ENCODE measurements at places on chromosomes 12 and 14.
A peak's percentile ranks its signal among the peaks of the same experiment; 100 is the strongest.

GRCh38 chr14:77708749-77709148 is 846 bp downstream of the SLIRP start:
- no peak for DNase-seq

DNA sequence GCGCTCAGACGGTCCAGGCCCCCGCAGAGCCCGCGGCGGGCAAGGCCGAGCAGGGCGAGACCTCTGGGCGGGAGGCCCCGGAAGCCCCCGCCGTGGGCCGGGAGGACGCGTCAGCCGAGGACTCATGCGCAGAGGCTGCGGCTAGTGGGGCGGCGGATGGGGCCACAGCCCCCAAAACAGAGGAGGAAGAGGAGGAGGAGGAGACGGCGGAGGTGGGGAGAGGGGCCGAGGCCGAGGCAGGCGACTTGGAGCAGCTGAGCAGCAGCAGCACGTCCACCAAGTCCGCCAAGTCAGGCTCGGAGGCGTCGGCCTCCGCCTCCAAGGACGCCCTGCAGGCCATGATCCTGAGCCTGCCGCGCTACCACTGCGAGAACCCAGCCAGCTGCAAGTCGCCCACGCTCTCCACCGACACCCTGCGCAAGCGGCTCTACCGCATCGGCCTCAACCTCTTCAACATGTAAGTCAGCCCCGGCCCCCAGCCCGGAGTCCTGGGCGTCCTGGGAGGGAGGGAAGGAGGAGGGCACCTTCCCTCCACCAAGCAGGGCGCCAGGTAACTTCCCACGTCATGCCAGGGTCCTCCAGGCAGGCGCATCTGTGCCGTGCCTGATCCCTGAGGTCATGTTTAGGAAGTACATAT is 72.4 kb downstream of the IQSEC3 start:
- peak; percentile 3 for DNase-seq

- DNase-seq: no peak
Measured at GRCh38 chr12:14148489-14149270, 167.3 kb upstream of the GRIN2B start.

- DNase-seq: no peak
Measured at GRCh38 chr12:107079172-107080011, 14.0 kb downstream of the CRY1 start.

- DNase-seq: no peak
Measured at GRCh38 chr14:76927971-76928700, 100.4 kb downstream of the IRF2BPL start.

DNA sequence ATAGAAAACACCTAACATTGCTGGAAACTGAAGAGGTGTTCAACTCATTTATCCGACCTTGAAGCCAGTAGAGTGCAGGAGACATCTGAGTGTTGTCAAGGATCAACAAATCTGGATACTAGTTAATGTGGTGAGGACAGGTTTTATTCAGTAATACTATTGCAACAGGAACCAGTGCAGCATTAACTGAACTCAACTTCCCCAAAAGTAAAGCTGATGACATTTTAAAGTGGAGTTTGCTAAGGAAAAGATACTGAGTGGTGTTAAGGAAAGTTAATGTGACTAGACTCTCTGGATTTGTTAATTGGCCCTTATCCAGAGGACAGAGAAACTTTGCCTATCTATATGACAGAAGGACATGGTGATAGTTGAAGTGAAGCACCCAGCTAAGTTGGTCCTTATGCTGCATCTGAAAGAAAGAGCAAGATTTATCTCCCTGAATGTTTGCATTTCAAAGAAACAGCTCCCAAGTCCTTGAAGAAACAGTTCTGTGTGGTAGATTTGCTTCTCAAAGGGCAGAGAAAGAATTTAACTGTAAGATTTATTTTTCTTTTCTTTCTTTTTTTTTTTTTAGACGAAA is 1.2 kb upstream of the CLEC7A start:
- no peak for DNase-seq

GRCh38 chr12:67073336-67073735 is 195.8 kb upstream of the CAND1 start:
- no peak for DNase-seq

GRCh38 chr12:74401966-74402365 is 135.7 kb upstream of the ATXN7L3B start:
- DNase-seq: no peak

DNA sequence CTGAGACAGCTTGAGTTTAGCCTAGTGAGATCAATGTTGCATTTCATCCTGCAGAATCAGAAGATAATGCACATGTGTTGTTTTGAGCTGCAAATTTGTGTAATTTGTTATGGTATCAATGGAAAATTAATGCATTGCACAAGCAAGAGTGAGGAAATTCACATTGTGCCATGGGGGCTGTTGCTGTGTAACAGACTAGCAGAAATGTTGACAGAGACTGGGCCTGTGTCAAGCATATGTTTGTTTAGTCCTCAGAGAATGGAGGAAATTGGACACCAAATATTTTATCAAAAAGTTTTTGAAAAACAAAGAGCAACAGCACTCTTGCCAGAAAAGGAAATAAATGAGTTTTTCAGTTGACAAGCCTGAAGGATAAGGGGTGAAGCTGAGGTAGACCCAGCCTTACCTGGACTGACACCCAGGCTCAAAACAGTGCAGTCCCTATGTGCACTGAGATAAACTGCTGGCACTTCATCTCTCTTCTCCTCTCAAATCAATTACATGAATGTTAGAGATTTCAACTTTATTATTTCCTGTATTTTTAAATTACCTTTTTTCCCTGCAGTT is 1150.0 kb downstream of the FSCB start:
- DNase-seq: no peak

DNA sequence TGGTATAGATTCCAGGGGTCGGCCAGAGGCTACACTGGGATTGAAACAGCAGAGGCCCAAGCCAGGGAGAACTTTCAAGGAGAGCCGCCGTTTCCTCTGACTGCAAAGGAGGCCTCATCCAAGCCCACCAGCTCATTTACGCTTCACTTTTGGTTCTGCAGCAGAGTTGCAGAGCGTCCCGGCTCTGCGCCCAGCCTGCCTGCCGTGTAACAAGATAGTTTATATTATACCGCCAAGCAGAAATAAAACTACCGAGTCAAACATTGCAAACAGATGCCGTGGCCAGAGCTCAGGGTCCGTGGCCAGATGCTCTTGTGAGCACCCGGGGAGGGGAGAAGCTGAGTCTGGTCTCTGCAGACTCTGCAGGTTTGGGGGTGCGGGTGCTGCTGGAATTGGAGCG is 60.7 kb upstream of the TBX3 start:
- DNase-seq: no peak

DNA sequence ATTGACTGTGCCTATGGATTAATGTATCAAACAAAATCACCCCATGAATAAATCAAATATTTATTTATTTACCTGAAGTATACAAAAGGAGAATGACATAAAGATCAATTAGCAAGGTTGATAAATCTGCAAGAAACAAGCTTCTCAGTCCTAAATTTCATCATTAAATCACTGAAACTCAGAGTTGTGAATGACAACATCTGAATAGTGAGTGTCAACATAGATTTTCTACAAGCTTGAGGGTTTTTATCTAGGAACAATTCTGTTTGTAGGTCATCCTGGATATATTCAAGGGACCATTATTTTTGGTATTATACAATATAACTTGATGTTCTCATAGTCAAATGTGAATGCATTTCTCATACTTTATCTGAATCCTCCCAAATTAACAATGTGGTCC is 17.4 kb upstream of the KLRF1 start:
- DNase-seq: no peak

DNA sequence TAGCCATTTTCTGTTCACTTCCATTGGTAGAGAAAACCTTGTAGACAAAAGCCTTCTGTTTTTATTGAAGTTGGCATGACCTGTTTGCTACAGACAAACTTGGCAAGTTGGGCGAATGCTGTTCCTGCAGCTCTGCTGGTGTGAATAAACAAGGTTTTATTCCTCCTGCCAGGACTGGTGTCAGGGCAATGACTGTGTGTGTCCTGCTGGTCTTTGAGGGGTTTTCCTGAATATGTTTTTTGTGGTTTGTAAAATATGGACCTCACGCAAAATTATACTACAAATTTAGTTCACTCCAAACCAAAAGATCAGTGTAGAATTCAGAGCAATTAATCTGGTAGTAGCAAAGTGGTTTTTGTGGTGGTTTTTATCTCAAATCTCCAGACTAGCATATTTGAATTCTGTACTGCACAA is 140.8 kb downstream of the ERC1 start:
- no peak for DNase-seq

DNA sequence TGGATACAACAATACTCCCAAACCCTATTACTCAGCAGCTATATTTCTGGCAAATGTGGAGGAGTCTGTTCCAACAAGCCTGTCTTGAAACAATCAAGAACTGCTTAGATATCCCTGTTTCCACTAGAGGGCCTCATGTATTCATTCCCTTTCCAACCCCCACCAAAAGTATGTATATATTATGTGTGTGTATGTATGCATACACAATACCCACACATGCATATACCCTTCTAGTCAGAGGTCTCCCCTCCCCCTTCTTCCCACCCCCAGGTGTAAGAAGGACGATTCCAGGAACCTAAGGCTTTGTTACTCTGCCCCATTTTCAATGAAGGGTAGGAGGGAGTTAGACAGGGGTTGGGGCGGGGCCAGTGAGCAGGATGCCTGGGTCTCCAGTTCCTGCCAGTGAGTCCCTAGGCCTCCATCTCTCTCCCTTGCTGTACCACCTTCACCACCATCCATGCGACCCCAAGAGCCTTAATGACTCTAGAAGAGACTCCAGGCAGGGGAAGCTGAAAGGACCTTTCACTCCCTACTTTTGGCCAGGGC is at the start of gene DGKA:
DGKA (plus strand) TSS at position 392 of the 546 bp plus-strand sequence. CDS start 5,342 bp downstream, outside the sequence.
- DNase-seq: peak; percentile 58

GRCh38 chr12:32223941-32224340 is 117.3 kb downstream of the BICD1 start:
- DNase-seq: no peak

DNA sequence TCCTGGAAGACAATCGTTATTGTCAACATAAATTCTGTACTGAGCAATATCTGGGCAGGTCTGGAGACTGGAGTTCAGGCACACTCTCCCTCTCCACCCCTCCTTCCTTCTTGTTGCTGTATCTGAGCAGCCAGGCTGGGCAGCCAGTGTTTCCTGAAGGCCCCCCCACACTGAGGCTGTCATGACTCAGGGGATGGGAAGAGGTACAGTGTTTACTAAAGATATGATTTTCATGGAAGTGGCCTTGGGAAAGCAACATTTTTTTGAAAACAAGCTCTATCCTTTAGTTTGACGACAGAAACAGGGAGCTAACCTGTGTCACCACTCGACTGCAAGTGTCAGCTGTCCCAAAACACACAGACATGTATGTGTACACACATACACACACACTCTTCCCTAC is 1485.4 kb upstream of the TMEM132C start:
- DNase-seq: no peak

DNA sequence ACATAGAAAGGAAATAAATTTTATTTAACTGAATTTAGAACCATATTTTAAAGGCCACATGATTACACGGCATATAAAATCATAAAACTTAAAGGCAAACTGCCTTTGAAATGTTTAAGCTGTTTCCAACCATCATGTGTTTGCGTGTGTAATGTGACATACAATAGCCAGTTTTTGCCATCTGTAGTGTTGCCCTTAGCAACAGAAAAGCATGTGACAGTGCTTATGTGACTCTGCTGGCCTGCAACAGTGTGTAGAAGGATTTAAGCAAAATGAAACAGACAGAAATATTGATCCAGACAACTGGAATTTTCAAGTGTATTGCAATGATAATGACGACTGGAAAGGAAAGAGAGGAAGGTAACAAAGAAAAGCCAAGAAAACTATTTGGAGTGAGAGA is 49.5 kb downstream of the TSPAN19 start:
- no peak for DNase-seq

- no peak for DNase-seq
Measured at GRCh38 chr12:25089738-25090137, 105.2 kb downstream of the DNAI7 start.

DNA sequence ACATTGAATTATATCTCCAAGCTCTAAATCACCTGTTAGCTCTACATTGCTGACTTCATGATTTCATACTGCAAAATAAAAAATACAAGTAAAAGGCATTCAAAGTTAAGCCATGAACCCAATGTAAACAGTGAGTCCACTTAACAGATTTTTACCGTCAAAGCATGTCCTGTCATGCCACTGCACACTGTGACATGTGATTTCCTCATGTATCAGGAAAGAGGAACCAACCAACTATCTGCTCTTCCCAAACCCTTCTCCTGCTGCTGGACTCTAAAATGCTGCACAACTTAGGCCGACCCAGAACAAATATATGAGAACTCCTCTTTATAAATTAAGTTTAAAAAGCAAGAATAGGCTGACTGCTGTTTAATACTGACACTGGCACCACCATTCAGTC is 37.5 kb downstream of the TM7SF3 start:
- no peak for DNase-seq

DNA sequence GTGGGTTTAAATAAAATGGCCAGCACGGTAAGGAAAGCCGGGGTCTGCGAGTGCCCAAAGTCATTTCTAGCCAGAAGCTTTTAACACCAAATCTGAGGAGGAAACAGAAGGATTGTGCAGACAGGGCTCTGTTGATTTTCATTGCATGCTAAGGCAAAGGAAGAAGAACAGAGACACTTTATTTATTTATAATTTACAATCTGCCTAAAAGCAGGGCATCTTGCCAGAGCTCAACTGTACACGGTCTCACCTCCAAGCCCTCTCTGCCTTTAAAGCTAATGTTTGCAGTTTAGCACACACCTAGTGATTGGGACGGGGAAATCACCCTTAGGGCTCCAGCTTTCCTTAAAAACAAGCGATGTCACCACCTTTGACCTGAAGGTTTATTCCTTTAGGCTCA is 4.0 kb downstream of the KCNA5 start:
- DNase-seq: no peak

GRCh38 chr12:95998611-95999286 is 2.6 kb upstream of the HAL start:
- DNase-seq: peak; percentile 5

- no peak for DNase-seq
Measured at GRCh38 chr14:67859169-67859749, 39.7 kb downstream of the RAD51B start.

DNA sequence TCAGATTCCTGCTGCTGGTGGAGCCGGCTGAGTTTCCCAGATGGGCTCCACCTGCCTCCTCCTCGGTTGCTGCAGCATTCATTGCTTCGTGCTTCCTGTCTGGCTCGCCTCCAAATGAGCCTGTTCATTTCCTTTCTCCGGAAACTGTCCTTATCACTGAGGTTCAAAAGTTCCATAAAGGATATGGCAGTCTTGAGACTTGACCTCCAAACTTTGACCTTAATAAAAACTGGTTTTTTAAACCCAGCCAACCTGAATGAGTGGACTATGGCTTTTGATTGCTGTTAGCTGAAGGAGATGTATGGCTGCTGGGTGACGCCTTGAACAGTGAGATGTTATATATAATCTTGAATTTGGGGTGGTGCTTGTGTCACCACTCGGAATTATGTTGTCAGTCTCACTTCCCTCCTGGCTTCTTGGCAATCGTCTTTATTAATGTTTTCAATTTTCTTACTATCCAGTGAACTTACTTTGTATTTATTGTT is 62.7 kb downstream of the RASSF3 start:
- no peak for DNase-seq
